ENCODE measurements at places on chromosomes 1 and 21.

- no peak for DNase-seq
Observed at GRCh38 chr1:205172729-205173366, 38.7 kb downstream of the DSTYK start.

DNA sequence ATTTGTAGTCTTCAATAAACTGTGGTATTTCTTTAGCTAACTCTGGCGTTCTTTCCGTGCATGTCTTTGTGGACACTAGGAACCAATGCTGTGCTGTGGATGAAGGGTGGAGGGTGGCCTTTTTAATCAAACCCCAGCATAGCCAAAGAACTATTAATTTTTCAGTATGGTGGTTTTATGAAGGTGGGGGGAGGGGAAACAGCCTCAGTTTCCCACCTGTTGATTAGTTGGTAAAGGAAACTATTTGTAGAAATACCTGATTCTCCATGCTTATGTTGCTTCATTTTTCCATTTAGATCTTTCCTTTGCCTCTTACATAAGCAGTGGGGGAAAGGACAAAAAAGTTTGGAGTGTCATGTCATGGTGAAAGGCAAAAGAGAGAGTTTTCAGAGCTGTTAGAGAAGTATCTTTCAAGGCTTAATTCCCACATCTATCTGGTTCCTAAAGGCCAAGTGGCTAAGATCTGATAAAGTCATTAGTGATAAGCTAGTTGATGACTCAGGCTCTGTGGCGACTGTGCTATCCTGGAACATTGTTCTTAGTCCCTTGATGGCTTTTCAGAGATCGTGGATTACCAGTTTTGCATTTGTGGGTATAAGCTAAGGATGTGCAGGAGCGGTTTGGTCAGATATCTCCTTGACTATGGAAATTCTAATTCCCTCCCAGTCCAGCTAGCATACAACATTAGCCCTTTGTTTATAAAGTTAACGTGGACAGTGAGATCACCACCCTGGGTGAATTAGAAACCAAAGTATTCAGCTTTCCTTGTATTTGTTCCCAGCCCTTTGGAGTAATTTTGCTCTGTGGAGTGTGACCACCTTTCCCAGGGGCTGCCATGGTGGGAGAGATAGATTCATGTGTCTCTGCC, 8.7 kb upstream of the HAX1 start:
- DNase-seq: no peak

DNA sequence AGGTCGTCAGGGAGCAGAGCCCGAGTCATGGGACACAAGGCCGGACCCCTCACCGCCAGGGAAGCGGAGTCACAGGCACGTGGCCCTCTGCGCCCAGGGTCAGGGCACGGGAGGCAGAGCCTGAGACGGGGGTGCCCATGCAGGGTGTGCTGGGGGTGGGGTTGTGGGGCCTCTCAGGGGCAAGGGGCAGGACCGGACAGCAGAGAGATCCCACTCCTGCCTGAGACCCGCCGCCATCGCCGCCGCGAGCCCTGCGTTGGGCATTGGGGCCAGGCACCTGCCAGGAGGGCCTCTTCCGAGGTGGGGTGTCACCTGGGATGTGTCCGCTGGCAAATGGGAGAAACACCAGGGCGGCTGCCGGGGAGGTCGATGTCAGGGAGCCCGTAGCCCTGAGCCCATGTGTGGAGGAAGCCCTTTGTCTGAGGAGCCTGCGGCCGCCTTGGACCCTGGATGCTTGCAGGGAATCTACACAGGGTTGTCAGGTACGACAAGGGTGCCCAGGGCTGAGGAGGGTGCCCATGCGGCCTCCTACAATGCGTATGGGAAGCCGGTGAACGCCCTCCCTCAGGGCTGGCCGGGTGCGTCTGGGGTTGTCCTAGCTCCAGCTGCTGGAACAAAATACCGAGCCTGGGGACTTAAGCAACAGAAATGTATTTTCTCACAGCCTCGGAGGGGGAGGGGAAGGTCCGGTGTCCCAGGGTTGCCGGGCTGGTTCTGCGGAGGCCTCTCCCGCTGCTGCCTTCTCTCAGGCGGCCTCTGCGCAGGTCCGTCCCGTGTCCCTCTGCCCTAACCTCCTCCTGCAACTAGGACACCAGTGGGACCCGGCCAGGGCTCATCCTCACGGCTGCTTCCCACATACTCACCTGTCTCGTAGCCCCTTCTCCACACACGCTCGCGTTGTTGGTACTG, 16.4 kb upstream of the C1orf159 start:
- no peak for DNase-seq

DNA sequence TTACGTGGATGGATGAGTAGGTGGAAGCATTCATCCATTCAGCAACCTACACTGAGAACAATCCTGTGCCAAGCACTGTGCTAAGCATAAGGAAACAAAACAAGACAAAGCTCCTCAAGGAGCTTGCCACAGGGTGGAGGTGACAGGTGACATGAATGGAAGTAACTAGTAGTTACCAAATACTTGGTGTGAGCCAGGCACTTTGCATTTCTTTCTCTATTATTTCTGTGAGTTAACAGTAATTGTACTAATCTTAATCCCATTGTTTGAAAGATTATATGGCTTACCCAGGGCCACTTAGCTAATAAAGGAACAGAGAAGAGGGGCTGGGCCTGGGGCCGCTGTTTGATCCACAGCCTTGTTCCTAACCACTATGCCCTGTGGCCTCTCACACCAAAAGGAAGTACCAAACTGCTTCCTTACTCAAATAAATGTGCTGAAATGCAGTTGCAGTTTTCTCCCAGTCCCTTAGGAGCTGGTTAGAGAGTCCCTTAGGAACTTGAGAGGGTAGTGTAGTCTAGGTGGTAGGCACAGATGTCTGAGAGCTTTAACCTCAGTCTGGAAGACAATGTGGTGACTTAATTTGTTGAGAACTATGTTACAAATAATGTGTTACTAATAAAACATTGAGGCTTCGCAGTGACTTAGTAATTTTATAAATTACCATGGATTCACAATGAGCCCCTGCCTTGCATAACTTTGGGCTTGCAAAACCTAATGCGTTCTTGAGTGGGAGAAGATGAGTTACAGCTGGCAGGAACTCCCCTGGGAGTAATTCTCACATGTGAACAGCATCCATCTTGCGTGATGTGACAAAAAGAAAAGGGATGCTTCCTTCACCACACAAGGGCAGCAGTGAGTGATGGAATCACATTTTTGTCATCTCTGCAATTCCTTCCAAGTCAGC, 69.8 kb downstream of the MPZL1 start:
- DNase-seq: no peak

GRCh38 chr1:153698923-153699714, 20.6 kb downstream of the NPR1 start:
- no peak for DNase-seq

DNA sequence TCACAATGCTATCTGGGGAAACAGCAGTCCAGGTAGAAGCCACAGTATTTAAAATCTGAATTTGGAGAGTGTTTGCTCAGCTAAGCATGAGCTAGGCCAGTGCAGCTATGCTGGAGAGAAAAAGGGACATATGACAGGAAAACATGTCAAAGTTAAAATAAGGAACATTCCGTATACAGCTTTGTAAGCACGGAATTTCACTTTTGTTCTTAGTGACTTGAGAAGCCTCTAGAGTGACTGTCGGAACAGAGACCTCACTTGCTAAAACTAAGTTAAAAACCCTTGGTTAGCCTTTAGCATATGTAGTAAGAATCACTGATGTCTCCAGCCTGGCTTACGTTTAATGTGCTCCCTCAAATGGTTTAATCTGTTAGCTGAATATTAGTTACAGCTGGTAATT, 661.7 kb downstream of the KCNT2 start:
- no peak for DNase-seq

- DNase-seq: no peak
Observed at GRCh38 chr1:73356485-73356884, 841.5 kb downstream of the LRRIQ3 start.

DNA sequence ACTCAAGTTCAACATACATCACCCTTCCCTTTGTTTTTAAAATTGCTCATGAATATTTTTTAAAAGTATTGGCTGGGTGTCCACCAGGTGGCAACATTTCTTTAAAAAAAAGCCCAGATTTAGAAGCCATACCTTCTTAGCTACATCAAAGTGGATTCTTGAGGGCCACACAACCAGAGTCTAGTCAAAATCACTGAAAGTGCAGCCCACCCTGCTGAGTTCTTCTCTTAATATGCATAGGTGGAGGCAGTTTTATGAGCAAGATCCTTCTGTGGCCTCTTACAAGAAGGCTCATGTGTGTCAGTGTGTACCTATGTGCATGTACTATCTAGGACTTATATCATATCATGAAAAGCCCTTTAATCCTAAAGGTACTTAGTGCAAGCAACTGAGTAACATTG, 16.9 kb upstream of the GNG12 start:
- DNase-seq: no peak

DNA sequence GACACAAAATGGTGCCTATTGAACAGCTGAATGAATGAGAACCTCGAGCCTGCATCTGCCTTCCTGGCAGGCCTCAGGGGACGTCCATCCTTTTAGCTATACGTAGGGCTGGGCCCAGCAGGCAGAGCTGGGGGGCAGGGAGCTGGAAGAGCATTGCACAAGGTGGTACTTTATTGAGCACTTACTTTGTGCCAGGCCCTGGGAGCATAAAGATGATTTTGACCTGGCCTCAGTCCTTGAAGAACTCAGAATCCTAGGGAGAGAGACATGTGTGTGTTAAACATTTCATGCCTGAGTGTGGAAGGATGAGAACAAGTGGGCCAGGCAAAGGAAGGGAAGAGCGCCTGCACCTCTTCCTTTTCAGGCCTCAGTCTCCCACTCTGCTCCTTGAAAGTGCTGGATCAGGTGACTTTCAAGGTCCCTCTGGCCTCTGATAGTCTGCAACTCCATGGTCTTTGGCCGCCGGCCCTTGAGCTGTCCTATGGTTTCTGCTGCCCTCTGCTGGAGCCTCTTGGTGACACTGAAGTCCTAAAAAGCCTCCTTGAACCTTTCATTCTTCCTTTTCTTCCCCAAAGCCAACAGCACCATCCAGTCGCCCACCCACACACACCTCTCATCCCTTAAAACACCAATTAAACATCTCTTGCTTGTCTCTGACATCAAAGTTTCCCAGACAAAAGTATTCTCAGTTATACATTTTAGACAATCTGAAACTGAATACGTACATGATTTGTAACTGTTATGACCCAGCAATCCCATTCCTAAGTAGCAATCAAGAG, 3.5 kb upstream of the PEAR1 start:
- no peak for DNase-seq

GRCh38 chr1:240831191-240831631, 219.3 kb upstream of the GREM2 start:
- no peak for DNase-seq

DNA sequence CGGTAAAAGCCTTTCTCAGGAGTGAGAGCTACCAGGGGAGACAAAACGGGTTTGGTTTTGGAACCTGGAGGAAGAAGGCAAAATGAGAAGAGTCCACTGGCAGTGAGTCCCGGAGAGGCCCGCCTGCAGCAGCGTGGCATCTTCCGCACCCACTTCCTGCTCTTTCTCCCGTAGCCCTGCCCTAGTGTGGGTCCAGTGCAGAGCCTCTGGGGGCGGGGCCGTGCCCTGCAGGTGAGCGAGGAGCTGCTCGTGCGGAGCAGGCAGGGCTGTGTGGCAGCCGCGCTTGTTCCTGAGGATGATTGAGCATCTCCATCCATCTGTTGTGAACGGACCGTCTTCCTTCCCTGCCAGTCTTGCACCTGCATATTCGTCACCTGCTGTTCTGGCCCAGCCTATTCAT, 66.5 kb downstream of the PEX14 start:
- DNase-seq: no peak

DNA sequence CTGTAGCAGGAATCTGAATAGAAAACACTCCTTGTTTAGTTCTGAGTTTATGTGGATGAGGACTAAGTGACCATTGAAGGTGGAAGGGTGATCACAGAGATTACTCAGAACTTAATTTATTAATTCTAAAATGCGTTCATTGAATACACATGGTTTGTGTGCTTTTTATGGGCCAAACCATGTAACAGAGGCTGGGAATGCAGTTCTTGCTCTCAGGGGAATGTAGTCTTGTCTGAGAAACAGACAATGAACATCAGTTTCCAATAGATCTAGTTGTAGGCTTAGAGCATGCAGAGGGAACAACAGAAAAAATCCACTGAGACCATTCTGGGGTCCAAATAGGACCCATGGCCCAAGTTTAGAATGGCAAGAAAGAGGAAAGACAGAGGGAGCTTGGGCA, 46.1 kb downstream of the ITSN1 start:
- DNase-seq: no peak

GRCh38 chr1:167463875-167464575, 54.3 kb downstream of the CD247 start:
- DNase-seq: no peak

DNA sequence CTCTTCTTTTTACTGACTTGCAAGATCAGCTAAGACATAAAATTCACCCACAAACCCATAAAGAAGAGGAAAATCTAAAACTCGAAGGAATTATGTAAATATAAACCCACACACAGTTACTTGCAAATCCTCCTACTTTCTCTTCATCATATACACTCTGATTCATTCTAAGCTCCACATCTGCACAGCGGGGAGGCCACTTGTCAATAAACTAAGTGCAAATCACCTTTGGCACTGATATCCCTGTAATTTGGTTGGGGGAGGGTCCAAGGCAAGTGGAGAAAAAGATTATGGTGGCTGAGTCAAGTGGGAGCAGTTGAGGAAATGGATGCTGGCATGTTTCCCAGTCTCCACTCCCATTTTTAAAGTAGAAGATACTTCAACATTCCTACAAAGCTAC, 596.5 kb downstream of the MATN1 start:
- no peak for DNase-seq

- no peak for DNase-seq
Observed at GRCh38 chr1:64043288-64043687, 160.1 kb upstream of the UBE2U start.

DNA sequence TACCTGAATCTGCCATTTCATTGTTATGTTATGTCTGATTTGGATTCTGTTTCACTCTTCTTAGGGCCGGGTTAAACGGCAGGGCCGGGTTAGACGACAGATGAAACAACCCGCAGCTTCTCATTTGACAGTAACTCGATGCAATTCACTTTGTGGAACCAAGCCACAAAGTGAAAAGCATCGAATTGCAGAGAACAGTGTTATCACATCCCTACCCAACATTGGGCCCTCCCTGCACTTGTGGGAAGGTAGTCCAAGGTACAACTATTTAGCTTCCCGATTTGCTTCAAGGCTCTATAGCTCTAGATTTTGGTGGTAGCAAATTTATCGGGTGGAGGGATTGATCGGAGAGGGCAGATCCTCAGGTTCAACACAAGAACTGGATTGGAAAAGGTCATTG, 17.0 kb downstream of the SON start:
- DNase-seq: no peak

DNA sequence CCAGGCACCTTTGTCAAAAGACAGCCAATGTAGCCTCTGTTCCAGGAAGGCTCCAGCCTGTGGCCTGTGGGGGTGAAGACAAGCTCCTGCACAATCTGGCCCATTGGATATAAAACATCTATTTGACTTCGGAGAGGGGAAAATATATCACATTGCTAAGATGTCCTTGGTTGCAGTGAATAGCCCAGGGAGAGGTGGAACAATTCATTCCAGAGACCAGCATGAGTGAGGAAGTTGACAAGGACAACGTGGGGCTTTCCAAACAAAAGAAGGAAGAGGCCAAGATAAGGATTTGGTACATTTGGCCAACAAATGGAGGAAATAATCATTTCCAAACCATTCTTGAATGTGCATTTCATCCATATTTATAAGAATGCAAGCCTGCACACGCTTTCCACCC, 187.0 kb downstream of the ETS2 start:
- DNase-seq: no peak

Measured in stimulated activated CD8-positive, alpha-beta memory T cell treated with anti-CD3 and anti-CD28 coated beads, Interleukin-15, amount 100 ng/mL, for 4 hours (primary cell).